ENCODE measurements at places on chromosomes 16 and 17.

- DNase-seq: no peak
Measured at GRCh38 chr16:23491490-23492391, 18.6 kb downstream of the GGA2 start.

DNA sequence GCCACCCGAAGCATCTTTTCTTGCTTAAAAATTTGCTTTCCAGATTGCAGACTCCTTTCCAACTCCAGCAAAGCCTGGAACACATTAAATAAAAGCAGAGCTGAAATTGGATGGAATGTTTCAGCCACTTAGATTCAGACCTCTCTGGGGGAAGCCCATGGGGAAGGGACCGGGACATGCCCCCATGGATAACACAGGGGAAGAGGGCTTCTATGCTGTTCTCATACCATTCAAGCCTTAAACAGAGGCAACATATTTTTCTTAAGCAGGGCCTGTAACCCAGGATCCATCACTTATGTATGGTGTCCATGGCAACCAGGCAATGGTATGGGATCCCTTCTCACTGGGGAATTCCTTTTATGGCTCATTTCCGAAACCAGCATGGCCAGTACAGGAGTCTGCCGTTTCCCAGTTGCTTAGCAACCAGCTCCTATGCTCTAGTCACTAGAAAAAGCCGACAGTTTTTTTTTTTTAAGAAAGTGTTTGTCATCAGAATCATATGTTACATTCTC, 62.0 kb upstream of the MARCHF10 start:
- no peak for DNase-seq

DNA sequence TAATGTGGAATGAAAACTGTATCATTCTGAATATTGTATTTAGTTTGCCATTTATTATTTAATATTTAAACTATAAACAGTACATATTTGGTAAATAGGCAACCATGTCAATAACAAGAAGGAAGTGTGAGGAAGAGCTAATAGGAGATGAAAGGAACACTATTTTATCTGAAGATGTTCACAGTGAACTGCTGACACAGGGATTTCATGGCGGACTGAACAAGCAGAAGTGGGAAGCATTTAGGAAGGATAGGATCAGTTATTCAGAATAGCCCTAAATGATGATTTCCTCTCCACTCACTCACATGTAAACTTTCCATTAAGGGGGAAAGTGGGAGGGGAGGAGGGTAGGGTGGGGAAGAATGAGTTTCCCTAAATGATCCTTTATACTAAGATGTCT, 682.4 kb downstream of the TOX3 start:
- DNase-seq: no peak

DNA sequence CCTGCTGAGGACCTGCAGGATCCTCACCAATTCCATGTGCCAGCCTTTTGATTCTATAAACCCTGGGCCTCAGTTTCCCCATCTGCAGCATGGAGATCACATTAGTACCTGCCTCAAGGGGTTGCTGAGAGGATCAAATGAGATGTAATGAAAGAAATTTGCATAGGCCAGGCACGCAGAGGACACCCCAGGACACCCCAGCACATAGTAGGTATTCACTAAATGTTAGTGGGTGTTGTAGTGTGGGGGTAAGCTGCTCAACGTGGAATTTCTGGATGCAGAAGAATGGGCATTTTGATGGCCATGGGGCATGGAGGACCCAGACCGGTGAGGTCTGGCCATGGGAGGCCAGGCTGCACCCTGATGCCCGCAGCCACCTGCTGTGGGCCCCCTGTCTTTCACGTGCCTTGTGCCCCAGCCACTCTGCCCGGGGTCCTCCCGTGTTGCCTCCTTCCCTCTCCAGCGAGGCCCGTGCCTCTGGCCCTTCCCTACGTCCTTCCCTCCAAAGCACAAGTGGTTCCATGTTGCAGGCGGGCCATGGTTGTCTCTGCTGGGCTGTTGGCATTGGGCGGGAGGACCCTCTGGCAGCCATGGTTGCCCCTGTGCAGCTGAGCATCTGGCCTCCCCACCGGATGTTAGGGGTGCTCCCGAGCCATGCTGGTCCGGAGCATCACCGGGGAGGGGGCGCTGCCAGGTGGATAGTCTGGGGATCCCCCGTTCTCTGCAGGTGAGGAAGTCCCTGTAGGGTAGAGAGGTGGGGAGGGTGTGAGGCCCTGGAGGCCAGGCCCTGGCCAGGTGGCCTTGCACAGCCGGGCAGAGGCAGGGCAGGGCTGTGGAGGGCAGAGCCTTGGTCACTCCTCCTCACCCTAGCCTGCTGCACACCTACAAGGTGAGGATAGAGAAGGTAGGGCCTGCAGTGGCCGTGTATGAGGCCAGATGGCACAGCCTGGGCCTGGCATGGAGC, 8.6 kb downstream of the MAP2K3 start:
- DNase-seq: no peak

DNA sequence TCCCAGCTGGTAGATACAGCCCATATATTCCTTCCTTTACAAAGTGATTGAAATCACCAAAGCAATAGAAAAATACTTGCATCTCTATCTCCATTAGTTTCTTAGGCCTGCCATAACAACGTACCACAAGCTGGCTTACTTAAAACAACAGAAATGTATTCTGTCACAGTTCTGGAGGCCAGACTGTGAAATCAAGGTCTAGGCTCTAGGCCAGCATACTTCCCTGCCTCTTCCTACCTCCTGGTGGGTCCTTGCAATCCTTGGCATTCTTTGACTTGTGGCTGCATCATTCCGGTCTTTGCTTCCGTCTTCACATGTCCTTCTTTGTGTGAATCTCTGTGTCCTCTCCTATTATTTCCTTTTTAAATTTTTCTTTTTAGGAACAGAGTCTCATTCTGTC, 62.5 kb downstream of the ERCC4 start:
- no peak for DNase-seq

- DNase-seq: no peak
Measured at GRCh38 chr16:79902351-79902750, 301.8 kb upstream of the MAF start.

DNA sequence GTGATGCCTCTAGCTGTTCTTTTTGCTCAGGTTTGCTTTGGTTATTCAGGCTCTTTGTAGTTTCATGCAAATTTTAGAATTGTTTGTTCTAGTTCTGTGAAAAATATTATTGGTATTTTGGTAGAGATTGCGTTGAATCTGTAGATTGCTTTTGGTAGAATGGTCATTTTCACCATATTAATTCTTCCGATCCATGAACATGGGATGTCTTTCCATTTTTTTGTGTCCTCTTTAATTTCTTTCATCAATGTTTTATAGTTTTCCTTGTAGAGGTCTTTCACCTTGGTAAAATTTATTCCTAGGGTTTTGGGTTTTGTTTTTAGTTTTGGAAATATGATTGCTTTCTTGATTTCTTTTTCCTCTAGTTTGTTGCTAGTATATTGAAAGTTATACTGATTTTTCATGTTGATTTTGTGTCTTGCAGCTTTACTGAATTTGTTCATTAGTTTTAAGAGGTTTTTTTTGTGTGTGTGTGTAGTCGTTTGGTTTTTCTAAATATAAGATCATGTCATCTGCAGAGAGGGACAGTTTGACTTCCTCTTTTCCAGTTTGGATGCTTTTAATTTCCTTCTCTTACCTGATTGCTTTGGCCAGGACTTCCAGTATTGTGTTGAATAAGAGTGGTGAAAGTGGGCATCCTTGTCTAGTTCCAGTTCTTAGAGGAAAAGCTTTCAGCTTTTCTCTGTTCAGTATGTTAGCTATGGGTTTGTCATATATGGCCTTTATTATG, 42.4 kb downstream of the NSRP1 start:
- DNase-seq: no peak

DNA sequence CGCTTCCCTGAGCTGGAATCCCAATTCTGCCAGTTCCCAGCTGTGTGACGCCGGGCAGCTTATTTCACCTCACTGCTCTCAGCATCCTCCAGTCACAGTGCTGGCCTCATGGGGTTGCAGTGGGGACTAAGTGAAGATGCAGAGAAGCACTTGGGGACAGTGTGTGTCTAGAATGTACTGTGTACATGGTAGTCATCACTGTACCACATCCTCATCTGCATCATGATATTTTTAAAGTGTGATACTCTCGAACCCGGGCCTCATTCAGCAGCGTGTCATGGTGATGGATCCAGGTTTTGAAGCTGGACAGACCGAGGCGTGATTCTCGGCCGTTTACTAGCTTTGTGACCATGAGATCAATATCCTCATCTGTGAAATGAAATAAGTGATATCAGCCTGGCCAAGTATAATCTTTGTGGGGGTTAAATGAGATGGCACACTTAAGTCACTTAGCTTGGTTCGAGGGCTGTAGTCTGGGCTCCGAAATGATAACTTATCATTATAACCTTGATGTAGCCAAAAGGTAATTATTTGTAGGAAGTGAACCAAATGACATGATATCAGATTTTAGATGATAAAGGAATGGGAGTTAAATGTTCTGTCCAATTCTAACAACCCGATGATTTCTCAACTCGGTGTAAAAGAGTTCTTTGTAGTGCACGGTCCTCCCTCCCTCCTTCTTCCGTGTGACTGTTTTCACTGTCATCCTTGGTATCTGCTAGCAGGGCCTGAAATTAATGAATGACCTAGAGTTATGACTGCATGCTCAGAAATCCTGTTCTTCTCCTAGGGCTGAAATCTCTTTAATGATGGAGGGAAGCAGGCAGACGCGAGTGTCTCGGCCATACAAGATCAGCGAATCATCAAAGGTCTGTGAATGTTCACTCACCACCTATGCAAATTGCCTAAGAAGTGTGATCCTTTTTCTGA, 2.0 kb downstream of the KLHL36 start:
- DNase-seq: no peak

- DNase-seq: no peak
Measured at GRCh38 chr17:5509482-5509881, 23.1 kb downstream of the MIS12 start.

DNA sequence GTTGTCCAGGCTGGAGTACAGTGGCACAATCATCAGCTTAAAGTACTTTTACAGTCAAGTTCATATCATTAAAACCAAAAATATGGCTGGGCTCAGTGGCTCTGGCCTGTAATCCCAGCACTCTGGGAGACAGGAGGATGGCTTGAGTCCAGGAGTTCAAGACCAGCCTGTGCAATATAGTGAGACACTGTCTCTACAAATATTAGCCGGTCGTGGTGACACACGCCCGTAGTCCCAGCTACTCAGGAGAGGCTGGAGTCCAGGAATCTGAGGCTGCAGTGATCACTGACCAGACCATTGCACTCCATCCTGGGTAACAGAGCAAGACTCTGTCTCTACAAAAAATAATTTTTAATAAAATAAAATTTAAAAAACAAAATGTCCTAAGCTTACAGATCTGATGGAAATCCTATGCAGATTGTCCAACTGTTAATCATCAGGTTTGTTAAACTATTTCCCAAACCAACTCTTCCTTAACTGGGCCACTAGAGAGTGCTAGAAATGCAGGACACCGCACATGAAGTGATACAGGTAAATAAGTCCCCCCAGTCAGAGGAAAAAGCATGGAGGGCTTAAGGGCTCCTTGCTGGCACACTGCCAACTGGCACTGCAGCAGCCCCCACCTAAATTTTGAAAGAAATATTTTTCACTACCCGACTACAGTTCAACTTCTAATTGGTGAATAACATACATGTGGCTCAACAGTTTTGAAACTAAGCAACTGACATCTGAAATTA, 2.8 kb downstream of the USP22 start:
- peak; percentile 10 for DNase-seq

- no peak for DNase-seq
Measured at GRCh38 chr16:25910971-25911370, 219.2 kb downstream of the HS3ST4 start.

All from activated CD4-positive, alpha-beta T cell treated with anti-CD3 and anti-CD28 coated beads, Interleukin-2, amount 50 U/mL, for 4 hours (primary cell).